ENCODE measurements at places on chromosomes 1 and 21.

GRCh38 chr1:119008483-119009311 lies 20.6 kb upstream of the TBX15 start:
- no peak for DNase-seq

GRCh38 chr1:196733091-196733970 lies 41.3 kb upstream of the CFHR3 start:
- DNase-seq: no peak

- no peak for DNase-seq
Observed at GRCh38 chr1:218771931-218772330, 401.7 kb upstream of the LYPLAL1 start.

GRCh38 chr1:62876535-62876934 lies 92.6 kb downstream of the ATG4C start:
- DNase-seq: no peak

GRCh38 chr1:210250998-210251679 lies 18.5 kb downstream of the SERTAD4 start:
- DNase-seq: no peak

DNA sequence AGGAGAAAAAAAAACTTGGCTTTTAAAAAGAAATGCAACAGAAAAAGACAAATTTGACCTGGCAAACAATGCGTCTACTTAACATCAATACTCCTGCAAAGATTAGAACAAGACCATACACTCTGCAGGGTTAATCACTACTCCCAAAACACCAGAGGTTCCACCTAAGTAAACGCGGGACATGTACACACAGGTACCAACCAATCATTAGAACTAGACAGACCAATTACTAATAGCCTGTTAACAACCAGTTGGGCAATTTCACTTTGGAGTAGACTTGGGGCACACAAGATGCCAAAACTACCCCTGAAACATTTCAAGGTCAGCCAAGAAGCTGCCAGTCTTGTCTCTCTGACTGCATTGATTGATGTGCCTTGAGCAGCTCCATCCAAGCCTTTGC lies 125.8 kb downstream of the RRAGC start:
- no peak for DNase-seq

GRCh38 chr1:78665809-78666208 lies 16.2 kb downstream of the IFI44 start:
- DNase-seq: no peak

DNA sequence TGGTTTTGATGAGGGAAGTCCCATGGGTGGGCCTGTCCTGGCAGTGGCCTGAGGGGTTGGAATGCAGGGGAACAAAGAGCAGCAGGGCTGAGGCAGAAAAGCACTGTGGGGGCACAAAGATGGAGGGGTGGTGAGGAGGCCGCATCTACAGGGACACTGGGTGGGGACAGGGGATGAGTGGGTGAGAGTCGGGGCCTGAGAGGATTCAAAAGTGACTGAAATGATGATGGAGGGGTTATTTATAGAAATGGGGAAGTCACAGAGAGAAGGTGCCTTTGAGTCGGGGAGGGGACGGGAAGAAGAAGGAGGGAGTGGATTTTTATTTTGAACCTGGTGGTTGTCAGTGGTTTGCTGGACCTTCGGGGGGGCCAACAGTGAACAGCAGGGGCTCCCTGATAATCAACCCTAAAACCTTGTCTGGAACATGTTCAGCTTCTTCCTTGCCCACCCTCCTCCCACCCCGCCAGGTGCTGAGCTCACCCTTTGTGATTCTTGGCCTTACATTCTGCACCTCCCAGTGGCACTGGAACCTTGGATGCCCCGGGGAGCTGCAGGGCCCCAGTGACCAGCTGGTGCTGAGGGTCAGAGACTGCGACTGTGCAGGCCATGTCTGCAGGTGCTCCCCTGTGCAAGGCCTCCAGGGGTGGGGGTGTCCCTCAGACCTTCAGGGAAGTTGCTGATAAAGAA lies 42.9 kb downstream of the IER5 start:
- DNase-seq: no peak

GRCh38 chr1:89472886-89473417 lies 51.7 kb upstream of the LRRC8B start:
- no peak for DNase-seq

DNA sequence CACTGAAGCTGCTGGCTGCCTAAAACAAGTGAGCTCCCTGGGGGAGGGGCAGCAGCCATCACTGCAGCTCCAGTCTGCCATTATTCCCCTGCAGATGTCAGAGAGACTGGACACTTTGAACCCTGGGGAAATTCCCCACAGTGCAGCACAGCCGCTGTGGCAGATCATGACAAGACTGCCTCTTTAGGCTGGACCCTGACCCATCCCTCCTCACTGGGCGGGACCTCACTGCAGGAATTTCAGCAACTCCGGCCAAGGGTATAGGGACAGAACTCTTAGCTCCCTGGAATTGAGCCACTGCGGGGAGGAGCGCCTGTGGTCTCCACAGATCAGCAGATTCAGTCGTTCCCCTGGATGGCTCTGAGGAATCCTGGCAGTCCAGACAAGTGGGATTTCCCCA lies 964.6 kb downstream of the BRINP3 start:
- DNase-seq: no peak

GRCh38 chr1:1671365-1672119 lies 12.7 kb upstream of the CDK11B start:
- DNase-seq: no peak

DNA sequence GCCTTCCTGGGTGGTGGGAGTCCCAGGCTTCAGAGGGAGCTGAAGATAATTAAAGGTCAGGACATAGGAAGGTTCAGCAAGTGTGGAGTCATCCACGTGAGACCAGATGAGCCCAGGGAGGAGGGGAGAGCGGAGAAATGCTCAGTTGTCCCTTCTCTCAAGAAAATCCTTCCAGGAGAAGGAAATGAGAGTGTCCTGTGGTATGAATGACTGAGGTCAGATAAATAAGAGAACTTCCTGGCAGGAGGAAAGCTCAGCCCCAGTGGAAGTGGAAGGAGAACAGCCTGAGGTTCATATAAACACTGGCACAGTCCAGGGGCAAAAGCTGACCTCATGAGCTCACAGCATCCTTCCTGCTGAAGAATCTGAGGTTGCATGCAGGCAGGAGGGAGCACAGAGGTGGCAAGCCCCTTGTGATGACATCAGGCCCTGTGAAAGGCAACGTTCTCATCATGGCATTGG lies 97.6 kb downstream of the NAV1 start:
- no peak for DNase-seq

DNA sequence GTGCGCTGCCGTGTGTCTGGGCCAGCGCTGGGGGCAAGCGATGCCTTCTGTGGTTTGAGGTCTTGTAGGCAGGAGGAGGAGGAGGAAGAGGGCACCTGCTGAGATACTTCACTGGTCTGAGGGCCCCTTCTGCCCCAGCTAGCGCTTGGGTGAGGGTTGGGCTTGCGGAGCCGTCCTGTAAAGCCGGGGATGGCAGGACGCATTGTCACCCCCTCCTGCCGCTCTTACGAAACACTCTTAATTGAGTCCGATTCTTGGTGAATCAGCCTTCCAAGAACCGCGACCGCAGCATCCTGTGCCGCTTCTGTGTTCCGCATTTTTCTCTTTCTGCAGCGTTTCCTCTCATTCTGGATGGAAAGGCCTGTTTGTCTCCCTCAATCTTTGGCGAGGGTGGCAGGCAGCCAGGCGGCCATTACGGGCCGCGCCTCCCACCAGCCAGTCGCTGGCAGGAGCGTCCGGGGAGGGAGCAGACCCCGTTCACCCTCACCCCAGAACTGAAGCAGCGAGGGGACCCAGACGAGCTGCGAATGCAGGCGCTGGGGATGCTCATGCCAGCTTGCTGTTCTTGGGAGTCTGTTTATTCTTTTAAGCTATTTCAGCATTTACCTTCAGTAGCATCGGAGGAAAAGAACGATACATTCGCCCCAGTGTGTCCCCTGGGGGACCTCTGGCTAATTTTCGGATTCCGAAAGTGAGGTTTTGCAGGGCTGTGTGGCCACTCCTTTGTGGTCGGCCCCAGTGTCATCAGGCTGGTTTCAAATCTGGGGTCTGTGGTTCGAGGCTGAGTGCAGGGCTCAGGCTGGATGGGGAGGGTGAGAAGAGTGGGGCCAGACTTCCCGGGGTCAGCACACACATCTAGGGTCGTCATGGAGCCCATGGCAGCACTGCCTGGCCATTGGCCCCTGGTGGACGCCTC lies 62.7 kb downstream of the SKI start:
- DNase-seq: peak; percentile 42

DNA sequence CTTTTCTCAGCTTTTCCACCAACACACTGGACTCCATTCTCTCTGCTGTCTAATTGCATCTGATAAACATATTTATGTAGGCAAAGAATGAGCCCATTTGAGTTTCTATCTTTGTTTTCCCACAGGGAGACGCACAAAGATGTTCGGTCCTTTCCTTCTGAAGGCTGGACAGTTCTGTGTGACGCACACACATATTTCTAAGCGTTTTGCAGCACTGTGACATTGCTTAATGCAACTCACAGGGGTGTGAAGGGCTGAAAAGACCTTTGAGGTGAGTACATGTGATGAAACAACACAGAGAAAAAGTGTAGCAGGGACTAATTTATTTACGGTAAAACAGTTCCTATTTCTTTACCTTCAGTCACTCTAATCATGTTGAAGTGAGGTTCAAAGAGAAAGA lies 323.1 kb upstream of the RUNX1 start:
- DNase-seq: no peak

DNA sequence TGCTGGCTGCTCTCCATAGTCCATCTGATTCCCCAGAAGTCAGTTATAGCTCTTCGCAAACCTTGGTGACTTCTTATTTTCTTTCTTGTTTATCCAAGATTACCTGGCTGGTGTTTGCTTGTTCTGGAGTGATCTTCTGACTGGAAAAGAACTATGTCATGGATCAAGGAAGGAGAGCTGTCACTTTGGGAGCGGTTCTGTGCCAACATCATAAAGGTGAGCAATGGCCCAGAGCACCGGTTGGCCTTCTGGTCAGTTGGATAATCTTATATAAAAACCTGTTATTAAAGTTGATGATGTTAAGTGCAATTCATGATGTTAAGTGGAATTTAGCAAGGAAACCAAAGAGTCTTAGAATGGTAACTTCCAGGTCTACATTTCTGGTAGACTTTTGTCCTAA lies 672 bp downstream of the DHDDS start:
- no peak for DNase-seq

GRCh38 chr1:197674286-197674685 lies 101.0 kb downstream of the DENND1B start:
- DNase-seq: no peak

GRCh38 chr1:34328281-34328799 lies 151.6 kb downstream of the C1orf94 start:
- no peak for DNase-seq

- DNase-seq: no peak
Observed at GRCh38 chr1:22139066-22139594, 3.8 kb downstream of the WNT4 start.

DNA sequence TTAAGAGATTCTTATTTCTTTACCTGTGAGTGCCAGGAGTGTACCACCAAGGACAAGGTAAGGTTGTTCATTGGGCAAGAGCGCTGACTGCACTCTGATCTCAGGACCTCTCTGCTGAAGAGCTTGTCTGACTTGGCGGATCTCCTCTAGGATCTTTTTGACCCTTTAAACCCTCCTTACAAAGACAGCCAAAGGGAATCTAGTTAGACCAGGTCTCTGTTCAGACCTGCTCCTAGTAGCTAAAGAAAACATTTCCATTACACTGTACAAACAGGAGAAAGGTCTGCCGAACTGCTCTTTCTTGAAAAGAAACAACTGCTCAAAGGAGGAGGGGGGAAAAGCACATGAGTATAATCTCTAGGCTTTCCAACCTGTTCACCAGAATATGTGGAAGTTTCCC lies 49.3 kb downstream of the SMYD2 start:
- no peak for DNase-seq

GRCh38 chr1:25661043-25661815 lies 44.6 kb downstream of the MAN1C1 start:
- DNase-seq: no peak

GRCh38 chr21:35489389-35489980 lies 440.4 kb upstream of the RUNX1 start:
- no peak for DNase-seq

DNA sequence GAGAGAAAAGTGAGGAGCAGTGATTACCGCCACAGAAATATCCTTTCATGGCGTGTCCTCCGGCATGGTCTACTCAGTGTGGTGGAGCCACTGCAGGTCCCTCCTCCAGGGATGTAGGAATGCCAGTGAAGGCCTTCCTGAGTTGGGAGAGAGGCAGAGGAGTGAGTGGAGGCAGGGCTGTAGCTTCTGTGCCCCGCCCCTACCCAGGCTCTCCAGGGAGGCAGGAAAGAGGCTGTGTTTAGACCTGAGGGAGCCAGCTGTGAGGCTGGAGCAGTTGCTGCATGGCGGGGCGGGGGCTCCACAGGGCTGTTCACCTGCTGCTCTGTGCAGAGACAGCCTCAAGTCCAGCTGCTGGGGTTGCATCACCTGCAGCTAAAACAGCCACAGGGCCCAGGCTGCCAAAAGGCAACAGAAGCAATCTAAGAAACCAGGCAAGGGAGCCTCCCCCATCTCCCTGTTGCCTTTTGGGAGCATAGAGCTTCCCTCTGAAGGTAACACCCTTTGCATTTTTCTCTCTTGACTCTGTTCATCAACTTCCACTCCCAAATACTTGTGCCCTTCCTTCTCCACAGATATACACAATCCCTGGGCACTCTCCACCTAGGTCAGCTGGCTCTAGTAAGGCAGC lies 801 bp upstream of the ANXA9 start:
- no peak for DNase-seq

DNA sequence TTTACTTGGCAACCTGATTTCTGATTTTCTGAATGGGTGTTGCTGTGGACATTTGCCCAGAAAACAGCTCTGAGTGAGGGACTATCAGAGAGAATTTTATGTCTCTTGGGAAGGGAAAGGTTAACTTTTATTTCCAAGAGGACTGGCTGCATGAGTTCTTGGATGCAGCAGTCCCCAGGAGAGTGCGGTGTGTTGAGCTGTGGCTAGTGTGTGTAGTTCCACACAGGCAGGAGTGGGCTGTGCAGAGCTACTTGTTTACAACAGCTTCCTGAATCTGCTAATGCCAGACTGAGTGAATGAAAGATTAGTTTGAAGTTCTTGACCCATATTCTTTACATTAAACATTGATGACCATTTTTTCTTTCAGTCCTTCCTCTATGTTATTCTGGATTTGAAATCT lies 41.0 kb upstream of the APOBEC4 start:
- no peak for DNase-seq

DNA sequence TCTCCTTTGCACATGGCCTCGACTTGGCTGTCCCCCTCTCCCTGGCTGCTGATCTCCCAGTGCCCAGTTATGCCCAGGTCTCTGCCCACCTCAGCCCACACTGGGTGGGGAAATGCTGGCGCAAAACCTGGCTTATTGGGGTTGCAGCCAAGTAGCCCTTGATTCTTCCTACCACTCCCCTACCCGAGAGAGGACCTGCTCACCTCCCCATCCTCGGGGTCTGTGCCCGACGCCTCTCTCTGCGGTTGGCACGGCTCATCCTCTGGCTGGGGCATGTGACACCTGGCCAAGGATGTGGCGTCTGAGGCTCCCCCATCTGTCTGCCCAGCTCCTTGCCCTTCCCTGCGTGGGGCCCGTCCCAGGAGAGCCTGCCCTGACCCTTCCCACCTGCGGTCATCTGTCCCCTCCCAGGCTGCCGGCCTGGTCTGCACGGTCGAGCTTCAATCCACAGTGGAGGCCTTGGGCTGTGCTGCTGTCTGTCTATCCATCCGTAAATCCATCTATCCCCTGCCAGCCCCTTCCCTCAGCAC lies 6.5 kb upstream of the PEX10 start:
- no peak for DNase-seq

Measured in stimulated activated CD4-positive, alpha-beta T cell treated with anti-CD3 and anti-CD28 coated beads, TNF-alpha, amount 100 ng/mL, for 1 hour (primary cell).